ENCODE measurements at places on chromosomes 7 and 10.

- no peak for DNase-seq
These were observed 167.3 kb upstream of the MYO3A start for GRCh38 chr10:25766687-25767221.

- DNase-seq = peak; percentile 53
These were observed 31.9 kb upstream of the AGBL3 start for GRCh38 chr7:134954197-134955082.

DNA sequence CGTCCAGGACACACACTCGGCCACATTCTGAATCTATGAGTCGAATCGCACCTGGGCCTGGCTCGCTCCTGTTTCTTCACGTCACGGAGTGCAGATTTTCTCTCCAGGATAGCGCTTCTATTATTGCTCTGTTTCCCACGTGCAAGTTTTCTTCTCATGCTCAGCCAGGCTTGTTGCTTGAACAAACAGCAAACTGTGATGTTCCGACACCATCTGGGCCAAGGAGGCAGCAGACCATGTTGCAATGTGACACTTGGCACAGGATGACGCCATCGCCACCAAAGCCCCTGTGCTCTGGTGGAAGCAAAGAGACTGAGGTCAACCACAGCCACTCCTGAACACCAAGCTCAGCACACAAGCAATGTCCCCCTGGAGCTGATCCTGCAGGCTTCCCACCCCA, 507.1 kb upstream of the ADARB2 start:
- DNase-seq = no peak

GRCh38 chr10:35781643-35782035, 139.5 kb upstream of the FZD8 start:
- DNase-seq = peak; percentile 3

DNA sequence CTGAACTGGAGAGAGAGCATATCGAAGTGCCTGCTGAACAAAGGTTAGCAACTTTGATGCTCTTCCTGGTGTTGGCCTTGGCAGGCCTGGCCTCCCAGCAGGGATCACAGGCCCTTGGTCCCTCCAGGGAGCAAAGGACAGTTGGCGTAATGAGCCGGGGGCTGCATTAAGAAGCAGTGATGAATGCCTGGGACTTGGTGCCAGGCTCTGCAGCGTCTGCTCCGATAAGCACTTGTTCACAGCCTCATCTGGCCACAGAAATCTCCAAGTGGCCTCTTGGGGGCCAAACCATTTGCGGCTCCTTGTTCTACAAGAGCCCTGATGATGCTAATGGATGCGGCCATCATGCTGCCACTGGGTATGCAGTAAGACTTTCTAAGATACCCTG, 31.8 kb downstream of the CRHR2 start:
- DNase-seq = no peak

- DNase-seq = no peak
These were observed 37.1 kb downstream of the ELMO1 start for GRCh38 chr7:37411444-37412034.

DNA sequence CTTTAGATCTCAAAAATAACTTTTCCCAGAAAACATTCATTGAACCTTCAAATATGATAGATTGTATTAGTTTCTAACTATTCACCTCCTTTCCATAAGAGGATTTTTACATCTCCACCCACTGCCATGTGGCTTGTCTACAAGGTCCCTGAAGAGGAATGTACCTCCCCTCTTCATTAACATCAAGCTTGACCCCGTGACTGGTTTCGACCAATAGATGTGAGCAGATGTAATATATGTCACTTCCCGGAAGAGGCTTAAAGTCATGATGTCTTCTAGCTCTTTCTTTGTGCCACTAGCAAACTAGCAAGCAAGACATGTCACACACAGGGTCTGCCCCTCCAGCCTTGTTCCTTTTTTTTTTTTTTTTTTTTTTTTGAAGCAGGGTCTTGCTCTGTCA, 6.9 kb downstream of the BAZ1B start:
- no peak for DNase-seq

- DNase-seq = no peak
These were observed 4.5 kb upstream of the MGAM start for GRCh38 chr7:141991140-141991539.

DNA sequence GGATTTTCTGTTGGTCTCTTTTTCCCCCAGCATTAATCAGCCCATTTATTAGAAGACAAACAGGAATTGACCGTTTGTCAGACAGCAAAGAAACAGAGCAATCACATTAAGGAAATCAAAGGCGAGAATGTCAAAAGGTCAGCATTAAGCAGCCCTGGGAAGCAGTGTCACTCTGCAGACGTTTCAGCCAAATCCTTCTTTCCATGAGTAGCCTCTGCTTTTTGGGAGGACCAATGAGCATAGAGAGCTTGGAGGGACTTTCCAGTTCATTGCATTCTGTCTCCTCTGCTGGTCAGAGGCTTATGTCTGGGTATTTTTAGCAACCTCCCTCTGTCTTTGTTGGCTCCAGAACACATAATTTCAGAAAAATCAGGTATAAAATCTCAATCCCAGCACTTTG, 481.4 kb downstream of the GALNT17 start:
- no peak for DNase-seq

- no peak for DNase-seq
These were observed 50.7 kb downstream of the ERCC6 start for GRCh38 chr10:49488056-49488717.

DNA sequence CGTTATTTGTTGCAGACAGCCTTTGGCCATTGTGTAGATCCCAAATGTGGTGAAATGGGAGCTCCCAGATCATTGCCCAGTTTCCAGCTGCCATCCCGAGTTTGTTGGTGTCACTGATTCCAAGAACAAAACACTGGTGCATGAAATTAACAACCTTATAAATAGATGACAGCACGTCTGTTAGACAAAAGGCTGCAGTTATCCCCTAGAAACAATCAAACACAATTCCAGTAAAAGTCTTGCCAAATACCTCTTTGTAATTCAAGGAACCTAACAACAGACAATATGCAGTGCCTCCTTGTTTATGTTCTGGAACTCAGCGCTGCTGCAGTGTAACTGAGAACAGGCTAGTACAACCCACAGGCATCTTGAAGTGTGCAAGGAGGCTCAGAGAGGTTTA, 404.5 kb downstream of the PAXIP1 start:
- DNase-seq = no peak

DNA sequence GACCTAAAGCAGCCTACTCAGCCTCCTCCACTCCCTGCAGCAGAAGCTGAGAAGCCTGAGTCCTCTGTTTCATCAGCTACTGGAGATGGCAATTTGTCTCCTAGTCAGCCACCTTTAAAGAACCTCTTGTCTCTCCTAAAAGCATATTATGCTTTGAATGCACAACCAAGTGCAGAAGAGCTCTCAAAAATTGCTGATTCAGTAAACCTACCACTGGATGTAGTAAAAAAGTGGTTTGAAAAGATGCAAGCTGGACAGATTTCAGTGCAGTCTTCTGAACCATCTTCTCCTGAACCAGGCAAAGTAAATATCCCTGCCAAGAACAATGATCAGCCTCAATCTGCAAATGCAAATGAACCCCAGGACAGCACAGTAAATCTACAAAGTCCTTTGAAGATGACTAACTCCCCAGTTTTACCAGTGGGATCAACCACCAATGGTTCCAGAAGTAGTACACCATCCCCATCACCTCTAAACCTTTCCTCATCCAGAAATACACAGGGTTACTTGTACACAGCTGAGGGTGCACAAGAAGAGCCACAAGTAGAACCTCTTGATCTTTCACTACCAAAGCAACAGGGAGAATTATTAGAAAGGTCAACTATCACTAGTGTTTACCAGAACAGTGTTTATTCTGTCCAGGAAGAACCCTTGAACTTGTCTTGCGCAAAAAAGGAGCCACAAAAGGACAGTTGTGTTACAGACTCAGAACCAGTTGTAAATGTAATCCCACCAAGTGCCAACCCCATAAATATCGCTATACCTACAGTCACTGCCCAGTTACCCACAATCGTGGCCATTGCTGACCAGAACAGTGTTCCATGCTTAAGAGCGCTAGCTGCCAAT, 202.2 kb downstream of the ZEB1 start:
- DNase-seq = no peak

GRCh38 chr7:152663148-152663740, 12.7 kb downstream of the XRCC2 start:
- DNase-seq = no peak

GRCh38 chr7:2100278-2101208, 132.2 kb downstream of the MAD1L1 start:
- no peak for DNase-seq

GRCh38 chr7:124364283-124364682, 331.4 kb upstream of the TMEM229A start:
- DNase-seq = no peak

GRCh38 chr7:80078159-80078731, 56.4 kb upstream of the GNAI1 start:
- no peak for DNase-seq

DNA sequence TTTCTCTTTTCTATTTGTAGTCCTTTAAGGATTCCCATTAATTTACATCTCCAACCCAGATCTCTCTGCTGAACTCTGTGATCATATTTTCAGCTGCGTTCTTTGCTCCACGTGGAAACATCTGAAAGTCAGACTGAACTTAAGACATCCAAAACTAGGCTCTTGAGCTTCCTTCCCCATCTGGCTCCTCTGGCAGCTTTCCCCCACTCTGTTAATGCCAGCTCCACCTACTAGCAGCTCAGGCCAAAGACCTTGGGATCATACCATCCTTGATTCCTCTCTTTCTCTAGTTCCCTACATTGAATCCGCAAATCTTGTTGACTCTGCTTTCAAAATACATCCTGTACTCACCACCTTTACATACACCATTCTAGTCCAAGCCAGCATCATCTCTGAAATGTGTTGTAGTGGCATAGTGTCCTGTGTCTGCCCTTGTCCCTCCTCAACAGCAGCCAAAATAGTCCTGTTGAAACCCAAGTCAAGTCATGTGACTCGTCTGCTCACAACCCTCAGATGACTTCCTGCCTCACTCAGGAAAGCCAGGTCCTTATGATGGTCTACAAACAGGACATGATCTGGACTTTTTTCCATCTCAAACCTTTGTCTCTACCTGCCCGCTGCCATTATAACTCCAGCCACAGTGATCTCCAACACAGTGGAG, 7.0 kb downstream of the REEP3 start:
- no peak for DNase-seq

- DNase-seq = no peak
These were observed 68.3 kb upstream of the FAM171A1 start for GRCh38 chr10:15439341-15439842.

- DNase-seq = no peak
These were observed 103.5 kb downstream of the PARP12 start for GRCh38 chr7:139959285-139959628.

DNA sequence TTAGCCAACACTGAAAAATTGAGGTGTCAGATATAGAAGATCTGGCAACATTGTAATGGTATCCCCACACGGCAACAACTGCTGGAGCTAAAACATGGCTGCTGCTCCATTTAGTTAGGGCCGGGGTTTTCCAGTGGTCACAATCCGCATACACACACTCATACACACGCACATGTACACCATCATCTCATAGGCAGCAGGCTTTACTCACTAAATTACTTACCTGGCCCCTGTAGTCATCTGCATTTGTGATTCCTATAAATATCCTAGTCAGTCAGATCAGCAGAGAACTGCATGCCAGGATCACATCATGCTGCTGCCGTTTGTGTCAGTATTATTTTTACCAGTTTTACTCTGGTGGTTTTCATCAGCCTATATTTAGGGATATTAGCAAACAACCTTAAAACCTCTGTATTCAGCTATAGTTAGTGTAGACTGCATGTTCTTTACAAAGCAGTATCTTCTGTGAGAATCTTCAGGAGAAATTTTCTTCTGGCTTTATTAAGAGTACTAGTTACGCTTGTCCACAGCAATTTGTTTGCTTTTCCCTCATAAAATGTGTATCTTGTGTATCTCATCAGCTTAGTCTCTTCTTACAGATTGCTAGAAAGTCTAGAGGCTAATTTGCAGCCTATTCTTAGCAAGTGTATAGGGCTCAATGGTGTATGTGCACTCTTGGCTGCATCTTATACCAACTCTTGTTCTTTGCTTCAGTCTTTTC, 38.3 kb upstream of the PTPN12 start:
- no peak for DNase-seq

DNA sequence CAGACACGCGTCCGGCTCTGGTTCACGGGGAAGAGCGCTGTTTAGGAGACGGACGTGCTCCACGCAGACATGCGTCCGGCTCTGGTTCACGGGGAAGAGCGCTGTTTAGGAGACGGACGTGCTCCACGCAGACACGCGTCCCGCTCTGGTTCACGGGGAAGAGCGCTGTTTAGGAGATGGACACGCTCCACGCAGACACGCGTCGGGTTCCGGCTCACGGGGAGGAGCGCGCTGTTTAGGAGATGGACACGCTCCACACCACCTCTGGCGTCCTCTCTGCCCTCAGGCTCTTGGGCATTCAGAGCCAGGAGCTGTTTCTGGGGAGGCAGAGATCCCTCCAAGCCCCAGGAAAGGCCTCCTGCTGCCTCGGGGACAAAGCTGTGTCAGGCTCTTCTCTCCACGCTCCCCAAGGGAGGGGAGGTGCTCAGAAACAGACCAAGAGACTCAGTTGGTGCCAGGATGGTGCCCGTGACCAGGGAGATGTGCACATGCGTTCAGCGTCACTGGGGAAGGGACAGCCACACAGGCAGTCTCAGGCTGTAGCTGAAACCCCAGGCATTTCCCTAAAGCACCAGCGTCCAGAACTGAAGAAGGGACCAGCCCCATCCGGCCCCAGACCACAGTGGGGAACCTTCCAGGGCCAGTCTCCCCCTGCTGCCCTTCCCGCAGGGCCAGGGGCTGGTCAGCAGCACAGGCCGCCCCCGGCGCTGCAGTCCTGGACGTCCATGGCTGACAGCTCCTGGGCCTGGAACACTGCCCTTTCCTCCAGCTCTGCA, 175.6 kb downstream of the ELFN1 start:
- no peak for DNase-seq

DNA sequence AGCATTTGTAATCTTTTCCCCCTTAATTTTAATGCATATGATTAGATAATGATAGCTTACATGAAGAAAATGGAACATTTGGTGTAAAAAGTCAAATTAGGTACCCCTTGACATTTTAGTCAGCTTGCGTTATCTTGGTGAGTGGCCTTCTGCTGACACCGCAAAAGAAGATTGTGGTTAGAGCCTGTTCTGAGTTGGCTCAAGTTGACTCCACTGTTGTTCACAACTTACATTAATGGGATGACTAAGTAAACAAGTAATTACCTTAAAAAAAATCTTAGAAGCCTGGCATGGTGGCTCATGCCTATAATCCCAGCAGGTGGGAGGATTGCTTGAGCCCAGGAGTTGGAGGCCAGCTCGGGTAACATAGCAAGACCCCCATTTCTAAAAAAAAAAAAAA, 24.2 kb downstream of the TRRAP start:
- no peak for DNase-seq

- DNase-seq = no peak
These were observed 145.6 kb downstream of the EXOC4 start for GRCh38 chr7:133398506-133398905.

- DNase-seq = no peak
These were observed 15.0 kb downstream of the RET start for GRCh38 chr10:43091846-43092245.

DNA sequence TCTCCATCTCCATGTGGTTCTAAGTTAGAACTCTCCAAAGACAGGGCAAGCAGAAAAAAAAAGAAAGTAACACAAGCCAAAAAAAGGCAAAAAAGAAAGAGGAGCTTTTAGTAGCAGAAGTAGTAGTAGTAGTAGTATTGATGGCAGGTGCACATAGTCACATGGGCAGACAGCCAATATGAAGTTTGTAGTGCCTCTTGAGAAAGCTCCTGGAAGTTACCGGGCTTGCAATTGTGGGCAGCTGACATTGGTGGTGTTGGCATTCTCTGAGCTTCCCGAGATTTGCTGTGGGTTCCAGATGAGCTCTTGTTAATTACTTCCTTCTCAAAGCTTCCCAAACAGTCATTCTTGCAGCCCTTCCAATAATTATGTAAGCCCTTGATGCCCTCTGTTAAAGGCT, 1128.5 kb downstream of the TYW1 start:
- no peak for DNase-seq

- DNase-seq = no peak
These were observed 759 bp downstream of the DNAJB12 start for GRCh38 chr10:72353965-72354355.
